HT1080 (cell line): ENCODE measurements at places on chromosomes 16 and 17. TPM values are rescaled to one million over a fixed set of nuclear protein-coding genes. Genes with fewer than 3 reads are reported as not detected.

ABCA6 gene
- not detected in 2 replicates for total RNA-seq

PTGES3L gene
- 0.10 TPM in 1 of 2 replicates, not detected in the other for total RNA-seq

USH1G gene
- total RNA-seq, result not detected in 2 replicates

KRT9 gene
- total RNA-seq, result not detected in 2 replicates

TNFRSF13B gene
- total RNA-seq, result not detected in 2 replicates

CASKIN2 gene
- 6.7 and 7.4 TPM in 2 replicates for total RNA-seq

NTHL1 gene
- 61.5 and 90.5 TPM in 2 replicates for total RNA-seq

SEPTIN12 gene
- not detected in 2 replicates for total RNA-seq

CCL4L2 gene
- total RNA-seq, result not detected in 2 replicates

DNA sequence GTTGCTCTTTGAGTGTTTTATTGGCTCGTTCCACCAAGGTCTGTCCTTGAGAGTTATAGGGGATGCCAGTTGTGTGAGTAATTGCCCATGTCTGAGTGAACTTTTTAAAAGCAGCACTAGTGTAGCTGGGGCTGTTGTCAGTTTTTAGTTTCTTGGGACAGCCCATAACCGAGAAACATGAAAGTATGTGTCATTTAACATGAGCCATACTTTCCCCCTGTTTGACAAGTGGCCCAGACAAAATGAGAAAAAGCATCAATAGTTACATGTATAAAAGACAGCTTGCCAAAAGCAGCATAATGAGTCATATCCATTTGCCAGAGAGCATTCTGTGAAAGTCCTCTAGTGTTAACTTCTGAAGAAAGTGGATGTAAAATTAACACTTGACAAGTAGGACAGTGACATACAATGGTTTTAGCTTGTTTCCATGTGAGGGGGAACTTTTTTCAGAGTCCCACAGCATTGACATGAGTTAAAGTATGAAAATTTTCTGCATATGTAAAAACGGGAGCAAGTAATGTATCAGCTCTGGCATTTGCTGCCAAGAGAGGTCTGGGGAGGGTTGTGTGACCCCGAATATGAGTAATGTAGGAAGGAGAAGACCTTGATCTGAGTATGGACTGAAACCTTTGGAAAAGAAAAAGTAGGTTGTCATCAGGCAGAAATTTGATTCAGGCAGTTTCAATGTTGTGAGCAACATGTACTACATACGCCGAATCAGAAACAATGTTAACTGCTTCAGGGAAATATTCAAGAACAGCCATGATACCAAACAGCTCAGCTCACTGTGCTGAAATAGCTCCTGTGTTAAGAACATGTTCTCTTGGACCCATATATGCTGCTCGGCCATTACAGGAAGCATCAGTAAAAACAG is 56.8 kb upstream of the ARL4D start:
- peak; percentile 86 for DNase-seq

- DNase-seq, result no peak
Observed at GRCh38 chr17:55873017-55873758, 122.3 kb downstream of the PCTP start.

DNA sequence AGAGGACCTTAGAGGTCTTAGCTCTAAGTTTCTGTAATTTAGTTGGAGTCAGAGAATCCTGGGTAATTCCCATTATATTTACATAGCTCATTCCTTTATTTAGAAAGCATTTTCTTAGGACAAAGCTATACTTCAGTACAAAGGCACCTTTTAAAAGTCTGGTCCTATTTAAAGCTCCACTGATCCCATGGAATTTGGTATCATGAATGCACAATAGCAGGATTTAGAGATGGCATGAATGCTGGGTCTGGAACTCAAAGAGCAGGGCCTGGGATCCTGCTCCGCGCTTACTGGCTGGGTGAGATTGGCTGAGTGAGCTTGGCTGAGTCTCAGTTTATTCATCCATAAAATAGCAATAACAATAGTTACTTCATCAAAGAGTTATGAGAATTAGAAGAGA is 4.8 kb downstream of the KRT23 start:
- no peak for DNase-seq

DNA sequence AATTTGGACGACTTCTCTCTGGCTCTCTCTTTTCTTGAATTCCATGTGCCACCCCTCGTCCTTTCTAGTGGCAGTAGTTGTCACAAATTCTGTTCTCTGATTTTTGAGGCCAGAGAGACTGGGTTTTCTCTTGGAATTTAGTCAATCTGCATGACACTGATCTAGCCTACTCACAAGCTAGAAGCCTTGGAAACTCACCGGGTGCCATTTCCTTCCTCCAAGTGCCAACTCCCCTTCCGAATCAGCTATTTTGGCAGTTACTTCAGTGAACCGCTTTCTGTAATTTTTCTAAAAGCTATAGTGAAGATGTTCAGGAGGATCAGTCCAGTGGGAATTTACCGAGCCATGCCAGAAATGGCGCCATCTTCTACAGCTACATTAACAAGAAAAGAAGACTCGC is 228.9 kb downstream of the PMP22 start:
- no peak for DNase-seq

- DNase-seq, result no peak
Observed at GRCh38 chr16:84430860-84431259, 62.5 kb downstream of the ATP2C2 start.

GRCh38 chr17:74639704-74640151 is 16.2 kb upstream of the CD300E start:
- DNase-seq, result no peak

GRCh38 chr17:61382796-61383688 is 16.6 kb upstream of the TBX2 start:
- DNase-seq, result no peak

- DNase-seq, result no peak
Observed at GRCh38 chr17:49018748-49019147, 21.6 kb downstream of the IGF2BP1 start.

GRCh38 chr17:28497931-28498330 is 8.2 kb upstream of the FOXN1 start:
- DNase-seq, result no peak

DNA sequence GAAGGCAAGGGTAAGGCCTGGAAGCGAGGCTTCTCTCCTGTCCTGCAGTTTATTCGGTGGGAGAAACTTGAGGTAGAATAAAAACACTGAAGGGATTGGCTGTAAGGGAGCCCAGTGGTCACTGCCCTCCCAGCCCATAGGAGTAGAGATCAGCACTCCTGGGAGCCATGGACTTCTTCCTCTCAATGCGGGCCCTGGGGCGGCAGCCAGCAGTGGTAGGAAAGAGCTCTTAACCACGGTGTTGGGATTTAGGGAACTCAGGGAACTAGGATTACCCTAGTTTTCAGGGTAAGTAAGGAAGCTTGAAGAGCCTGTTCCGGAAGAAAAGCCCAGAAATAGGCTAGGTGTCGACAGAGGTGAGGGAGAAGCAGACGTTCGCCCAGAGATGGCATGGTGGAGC is 23.8 kb upstream of the NAGLU start:
- DNase-seq, result no peak

DNA sequence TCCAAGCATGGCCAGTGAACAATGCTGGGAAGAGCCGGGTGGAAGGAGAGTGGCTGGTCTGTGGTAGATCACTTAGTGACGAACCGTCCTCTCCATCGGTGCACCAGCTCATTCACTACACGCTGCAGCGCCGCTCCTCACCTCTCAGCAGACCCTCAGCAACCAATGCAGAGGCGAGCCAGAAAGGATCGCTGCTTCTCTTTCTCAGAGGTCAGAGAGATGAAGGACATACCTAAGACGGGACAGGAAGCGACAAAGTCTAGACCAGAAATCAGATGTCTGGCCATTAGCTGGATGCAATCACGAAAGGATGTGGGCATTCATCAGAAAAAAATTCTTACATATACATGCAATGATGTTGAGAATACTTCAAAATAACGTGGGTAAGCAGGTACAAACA is 26.9 kb downstream of the NSMCE1 start:
- DNase-seq, result no peak

DNA sequence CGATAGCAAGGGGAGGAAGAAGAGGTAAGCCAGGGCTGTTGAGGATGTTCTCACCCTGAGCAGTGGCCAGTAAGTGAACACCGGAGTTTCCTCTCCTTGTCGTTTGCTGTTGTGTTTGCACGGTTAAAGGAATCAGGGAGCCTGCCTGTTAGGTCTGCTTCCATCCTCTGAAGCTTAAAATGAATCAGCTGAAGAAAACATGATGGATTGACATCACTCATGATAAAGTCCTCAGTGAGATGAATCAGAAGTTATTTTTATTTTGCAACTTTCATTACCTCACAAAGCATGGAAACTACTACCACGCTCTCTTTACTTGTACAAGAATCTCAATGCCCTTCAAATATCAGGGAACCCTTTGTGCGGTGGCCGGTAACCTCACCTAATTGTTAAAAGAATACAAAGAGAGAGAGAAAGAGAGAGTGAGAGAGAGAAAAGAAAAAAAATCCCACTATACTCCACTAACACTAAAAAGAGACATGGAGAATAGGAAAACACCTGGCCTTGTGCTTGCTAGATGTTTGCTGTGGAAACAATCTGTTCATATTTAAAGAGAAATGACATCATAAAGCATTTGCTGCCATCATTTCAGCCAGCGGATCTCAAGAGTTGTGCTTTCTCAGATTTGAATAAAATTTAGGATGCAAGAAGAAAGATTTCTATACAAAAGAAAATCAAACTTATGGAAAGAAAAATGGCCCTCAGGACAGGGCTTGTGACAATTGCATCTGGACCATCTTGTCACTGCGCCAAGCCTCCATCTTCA is 441.6 kb upstream of the SALL1 start:
- DNase-seq, result no peak

GRCh38 chr16:30715750-30716445 is 16.9 kb downstream of the SRCAP start:
- peak; percentile 46 for DNase-seq

GRCh38 chr17:61904094-61904710 is 23.6 kb downstream of the INTS2 start:
- DNase-seq, result no peak

- no peak for DNase-seq
Observed at GRCh38 chr17:77363821-77364361, 223.1 kb downstream of the SEC14L1 start.
